Bronchial epithelial cell (primary cell): ENCODE measurements at places on chromosomes 11 and 22. TPM values are rescaled to one million over a fixed set of nuclear protein-coding genes. Genes with fewer than 3 reads are reported as not detected.

GRCh38 chr11:65501472-65502273 is 2.8 kb downstream of the MALAT1 start:
- no peak for DNase-seq

AMPD3 gene
- total RNA-seq: 5.3 and 11.0 TPM in 2 replicates

- no peak for DNase-seq
These were observed 10.6 kb upstream of the PPP6R3 start for GRCh38 chr11:68449951-68450350.

RIMBP3B gene
- under 0.01 TPM in 1 of 2 replicates, not detected in the other for total RNA-seq

DNA sequence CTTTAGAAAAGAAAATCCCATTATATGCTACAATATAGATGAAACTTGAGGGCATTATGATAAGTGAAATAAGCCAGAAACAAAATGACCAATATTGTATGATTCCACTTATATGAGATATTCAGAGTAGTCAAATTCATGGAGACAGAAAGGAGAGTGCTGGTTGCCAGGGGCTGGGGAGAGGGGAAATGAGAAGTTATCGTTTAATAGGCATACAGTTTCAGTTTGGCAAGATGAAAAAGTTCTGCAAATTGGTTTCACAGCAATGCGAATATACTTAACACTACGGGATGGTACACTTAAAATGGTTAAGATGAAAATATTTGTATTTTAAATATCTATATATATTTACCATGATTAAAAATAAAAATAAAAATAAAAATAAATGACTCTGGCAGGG is 31.1 kb upstream of the RDX start:
- no peak for DNase-seq

ISX gene
- total RNA-seq: not detected in 2 replicates

P2RY2 gene
- 9.0 and 13.7 TPM in 2 replicates for total RNA-seq

DNA sequence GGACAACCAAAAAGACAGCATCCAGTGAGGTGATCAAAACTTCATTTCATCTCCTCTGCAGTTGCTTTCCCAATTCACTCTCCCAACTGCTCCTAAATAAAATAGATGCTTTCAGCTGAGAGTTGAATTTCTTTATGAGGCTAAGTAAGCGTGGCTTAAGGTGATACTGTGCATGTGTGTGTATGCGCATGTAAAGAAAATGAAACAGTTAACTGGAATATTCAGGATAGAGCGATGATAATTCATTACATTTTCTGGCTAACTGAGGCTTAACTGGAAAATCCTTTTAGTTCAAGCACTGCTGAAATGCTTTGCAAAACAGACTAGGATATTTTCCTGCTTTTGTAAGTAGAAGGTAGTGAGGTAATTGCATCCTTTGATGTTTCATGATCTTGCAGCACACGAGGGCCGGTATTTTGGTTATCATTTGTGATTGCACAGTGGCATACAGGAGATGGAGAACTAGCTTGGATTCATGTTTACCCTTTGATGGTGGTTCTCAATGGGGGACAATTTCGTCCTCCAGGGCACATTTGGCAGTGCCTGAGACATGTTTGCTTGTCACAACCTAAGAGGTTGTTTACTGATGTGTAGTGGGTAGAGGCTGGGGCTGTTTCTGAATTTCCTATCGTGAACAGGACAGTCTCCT is 71.2 kb downstream of the ZBTB16 start:
- DNase-seq: no peak

IGLL1 gene
- total RNA-seq: not detected in 2 replicates

DNA sequence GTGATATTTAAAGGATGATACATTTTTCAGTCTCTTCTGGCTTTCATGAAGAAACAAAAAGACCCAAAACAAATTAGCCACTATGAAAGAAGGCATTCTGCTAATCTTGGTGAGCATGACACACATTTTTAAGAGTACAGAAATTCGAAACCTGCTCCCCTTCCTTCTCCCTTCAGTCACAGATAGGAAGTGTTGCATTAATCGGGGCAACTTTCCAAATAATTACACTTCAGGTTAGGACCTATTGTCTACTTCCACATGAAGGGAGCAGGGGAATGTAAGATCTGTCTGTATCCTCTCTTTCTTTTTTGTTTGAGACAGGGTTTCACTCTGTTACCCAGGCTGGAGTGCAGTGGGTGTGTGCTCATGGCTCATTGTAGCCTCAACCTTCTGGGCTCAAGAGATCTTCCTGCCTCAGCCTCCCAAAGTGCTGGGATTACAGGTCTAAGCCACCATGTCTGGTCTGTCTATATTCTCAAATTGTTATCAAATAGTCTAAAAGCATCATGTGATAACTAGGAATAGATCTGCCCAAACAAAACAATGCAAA is 45.8 kb downstream of the NCAM1 start:
- no peak for DNase-seq

GRCh38 chr11:10908215-10908951 is 50.5 kb upstream of the ZBED5 start:
- DNase-seq: no peak

GRCh38 chr11:113894421-113894996 is 10.1 kb upstream of the HTR3B start:
- DNase-seq: no peak

- DNase-seq: no peak
These were observed 49.4 kb downstream of the SMIM38 start for GRCh38 chr11:69204941-69205742.

DNA sequence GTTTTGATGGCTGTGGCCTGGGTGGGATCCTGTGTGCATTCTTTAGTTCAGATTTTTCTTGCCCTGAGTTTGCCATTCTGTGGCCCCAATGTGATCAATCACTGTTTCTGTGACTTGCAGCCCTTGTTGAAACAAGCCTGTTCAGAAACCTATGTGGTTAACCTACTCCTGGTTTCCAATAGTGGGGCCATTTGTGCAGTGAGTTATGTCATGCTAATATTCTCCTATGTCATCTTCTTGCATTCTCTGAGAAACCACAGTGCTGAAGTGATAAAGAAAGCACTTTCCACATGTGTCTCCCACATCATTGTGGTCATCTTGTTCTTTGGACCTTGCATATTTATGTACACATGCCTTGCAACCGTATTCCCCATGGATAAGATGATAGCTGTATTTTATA is 620 bp downstream of the OR4C16 start:
- DNase-seq: no peak

- DNase-seq: no peak
These were observed 52.4 kb downstream of the MIAT start for GRCh38 chr22:26709617-26710390.

GRCh38 chr11:46674463-46675287 is 25.7 kb downstream of the ARHGAP1 start:
- DNase-seq: peak; percentile 31

GRCh38 chr11:133921513-133921912 is 35.3 kb downstream of the IGSF9B start:
- no peak for DNase-seq
